ENCODE measurements at places on chromosomes 3 and 15.

- DNase-seq: peak; percentile 37
These were observed 153.8 kb downstream of the ULK4 start for GRCh38 chr3:41808152-41808551.

DNA sequence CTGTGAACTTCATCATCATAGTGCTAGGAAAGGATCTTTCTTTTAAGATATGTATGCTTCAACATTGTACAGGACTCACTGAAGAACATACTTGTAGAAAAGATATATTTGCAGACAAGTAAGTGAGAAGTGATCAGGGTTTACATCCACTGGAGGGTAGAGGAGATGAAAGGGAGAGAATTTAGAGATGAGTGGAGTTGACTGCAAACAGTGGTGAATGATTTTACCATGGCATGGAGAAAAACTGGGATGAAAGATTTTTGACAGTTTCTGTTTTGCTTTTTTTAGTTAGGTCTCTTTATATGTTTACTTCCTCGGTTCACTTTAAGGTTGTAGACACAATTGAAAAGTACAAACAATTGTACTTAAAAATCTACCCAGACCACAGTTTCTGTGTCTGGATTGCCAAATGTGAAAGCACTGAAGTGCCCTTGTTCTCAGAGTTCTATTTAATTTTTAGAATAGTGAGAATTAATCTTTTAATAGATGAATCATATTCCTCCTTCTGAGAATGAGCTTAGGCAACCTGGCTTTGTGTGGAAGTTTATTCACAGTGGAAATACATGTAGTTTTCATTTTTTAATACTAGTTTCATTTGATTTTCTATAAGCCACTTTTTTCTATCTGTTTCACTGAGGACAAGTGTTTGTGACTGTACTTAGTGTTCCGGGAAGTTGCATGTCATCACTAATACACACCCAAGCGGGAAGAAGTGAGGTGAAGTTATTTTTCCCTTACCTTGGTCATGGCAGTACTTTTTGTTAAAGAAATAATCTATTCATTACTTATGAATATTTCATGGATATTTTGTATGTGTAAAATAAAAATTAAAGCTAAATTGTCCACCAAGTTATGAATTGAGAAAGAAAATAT, 1.8 kb upstream of the GPR171 start:
- DNase-seq: no peak

DNA sequence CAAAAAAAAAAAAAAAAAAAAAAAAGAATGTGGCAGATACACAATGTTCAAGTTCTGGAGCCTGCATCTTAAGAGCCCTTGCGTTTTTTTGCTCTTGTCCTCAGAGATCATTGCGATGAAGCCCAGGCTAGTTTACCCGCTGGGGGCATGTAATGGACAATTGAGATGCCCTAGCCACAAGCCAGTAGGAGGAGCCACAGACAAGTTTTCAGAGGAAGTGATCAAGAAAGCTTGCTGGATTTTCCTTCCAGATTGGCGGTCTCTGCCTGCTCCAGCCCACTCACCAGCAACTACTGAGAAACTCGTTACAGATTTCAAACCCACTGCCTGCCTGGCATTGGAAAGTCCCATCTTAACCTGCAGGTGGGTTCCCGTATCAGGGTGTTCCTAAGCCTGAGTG, 192.1 kb upstream of the EOMES start:
- no peak for DNase-seq

DNA sequence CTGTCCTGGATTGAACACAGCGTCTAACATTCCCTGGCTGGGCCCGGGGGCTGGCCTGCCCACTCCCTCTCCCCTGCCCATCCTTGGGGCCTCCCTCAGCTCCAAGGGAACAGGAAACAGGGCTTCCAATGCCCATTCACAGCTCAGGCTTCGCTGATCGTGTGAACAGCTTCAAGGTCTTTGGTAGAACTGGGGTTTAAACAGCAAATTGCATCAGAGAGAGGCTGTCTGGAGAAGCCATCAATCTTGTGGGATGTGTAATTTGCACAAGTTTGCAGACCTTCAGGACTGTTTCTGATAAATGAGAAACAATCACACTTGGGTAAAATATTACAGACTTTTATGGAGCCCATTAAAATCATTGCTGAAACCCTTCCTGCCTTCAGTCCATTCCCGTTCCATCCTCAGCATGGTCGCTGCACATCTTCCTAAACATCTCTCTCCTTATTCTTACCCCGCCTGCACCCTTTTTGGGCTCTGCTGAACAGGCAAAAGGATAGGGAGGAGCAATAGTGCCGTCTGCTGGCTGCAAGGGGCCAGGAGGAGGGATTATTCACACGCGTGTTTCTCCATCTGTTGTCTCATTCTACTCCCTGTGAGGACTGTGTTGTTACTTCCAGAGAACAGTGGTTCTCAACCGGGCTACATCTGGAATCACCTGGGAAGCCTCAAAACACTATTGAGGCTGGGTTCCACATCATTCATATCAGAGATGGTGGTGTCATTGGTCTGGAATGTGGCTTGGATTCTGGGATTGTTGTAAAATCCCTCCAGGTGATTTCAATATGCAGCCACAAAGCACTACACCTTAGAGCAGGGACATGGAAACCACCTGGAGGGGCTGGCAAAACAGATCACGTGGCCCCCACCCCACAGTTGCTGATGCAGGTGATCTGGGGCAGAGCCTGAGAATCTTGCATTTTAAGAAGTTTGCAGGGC, 116.3 kb downstream of the CLSTN2 start:
- DNase-seq: no peak

GRCh38 chr3:124768812-124769211, 38.6 kb downstream of the UMPS start:
- DNase-seq: no peak

GRCh38 chr3:99108508-99108907, 207.0 kb upstream of the DCBLD2 start:
- DNase-seq: peak; percentile 97

- DNase-seq: no peak
These were observed 369.3 kb upstream of the ATP11B start for GRCh38 chr3:182424006-182424405.

DNA sequence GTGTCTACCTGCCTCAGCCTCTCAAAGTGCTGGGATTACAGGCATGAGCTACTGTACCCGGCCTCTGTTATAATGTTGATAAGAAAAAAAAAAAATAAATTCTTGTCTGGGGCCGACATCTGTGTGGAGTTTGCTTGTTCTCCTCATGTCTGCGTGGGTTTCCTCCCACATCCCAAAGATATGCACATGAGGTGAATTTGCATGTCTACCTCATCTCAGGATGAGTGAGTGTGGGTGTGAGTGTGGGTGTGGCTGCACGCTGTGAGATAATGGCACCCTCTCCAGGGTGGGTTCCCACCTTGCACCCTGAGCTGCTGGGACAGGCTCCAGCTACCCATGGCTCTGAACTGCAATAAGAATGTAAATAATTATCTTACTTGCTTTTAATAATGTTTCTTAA, 25.9 kb upstream of the UACA start:
- DNase-seq: no peak

DNA sequence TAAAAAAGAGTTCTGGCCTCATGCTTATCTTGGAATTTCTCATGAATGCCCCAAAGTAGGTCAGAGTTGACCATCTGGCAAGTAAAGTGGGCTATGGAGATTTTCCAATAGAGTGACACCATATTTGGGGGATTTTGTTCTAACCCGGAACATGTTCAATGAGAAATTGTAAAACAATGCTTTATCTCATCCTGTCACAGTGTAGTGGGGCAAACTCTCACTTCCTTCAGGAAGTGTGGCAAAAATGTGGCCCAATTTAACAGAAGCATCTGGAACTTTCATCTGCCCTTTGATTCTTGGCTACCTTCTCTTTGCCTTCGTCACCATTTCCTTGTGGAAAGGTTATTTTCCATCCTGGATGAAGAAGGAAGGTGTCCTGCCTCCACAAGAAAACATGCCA, 70.8 kb downstream of the ADAMTS9 start:
- no peak for DNase-seq

DNA sequence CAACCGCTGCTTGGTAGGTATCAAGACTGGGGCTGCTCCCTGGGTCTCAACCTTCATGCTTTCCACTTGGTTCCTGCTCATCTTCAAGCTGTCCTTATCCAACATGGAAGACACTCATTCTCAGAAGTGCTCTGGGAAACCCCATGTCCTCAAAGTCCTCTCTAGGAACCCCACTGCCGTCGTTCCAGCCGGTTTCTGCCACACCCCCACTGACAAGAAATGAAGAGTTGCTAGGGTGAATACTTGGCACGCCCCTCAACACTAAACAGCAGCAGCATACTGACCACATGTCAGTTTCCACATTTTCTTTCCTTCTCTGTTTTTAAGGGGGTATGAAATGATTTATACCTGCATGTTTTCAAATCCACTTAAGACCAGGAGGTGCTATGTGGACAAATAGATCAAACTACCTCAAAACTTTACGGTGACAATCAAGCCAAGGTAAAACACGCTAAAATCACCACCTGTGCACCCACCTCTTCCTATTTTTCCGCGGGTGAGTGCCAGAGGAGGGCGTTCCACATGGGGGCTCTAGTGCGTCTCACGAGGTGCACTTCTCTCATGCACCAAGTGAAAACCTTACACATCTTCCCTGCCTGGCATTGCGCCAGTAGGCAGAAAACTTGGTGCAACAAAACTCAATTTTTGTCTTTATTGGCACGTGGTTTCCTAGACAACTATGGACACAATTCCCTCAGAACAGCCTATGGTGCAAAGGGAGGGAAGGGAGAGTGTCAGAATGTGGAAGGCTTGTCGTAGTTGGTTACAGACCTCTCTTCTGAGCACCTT, 125.1 kb downstream of the TJP1 start:
- DNase-seq: no peak

DNA sequence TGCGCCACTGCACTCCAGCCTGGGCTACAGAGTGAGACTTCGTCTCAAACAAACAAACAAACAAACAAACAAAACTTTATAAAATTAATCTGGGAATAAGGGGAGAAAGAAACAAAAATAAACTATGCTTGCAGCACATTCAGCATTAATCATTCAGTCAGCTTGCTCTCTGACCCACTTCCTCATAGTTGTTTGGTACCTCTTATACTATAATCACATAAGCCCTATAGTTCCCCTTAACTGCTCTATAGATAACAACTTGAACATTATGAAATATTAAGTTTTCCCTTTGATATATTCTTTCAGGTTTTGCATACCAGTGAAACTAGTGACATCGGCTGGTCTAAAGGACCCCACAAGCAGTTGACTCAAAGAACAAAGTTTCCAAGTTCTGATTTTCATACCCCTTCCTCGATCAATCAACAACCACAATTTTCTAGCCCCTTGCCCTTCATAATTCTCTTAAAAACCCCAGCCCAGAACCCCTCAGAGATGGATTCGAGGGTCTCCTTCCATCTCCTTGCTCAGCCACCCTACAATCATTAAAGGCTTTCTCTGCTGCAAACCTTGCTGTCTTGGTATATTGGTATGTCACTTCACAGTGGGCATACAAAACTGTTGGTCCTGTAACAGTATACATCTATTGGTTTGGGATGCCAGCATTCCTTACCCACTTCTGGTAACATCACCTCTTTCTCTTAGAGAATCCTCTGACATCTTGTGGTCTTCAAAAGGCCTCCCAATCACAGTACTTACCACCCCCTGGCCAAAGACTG, 26.4 kb downstream of the BCL2L10 start:
- DNase-seq: no peak

- peak; percentile 69 for DNase-seq
These were observed 2.2 kb upstream of the MASP1 start for GRCh38 chr3:187293516-187294430.

- no peak for DNase-seq
These were observed 33.4 kb upstream of the RAB6B start for GRCh38 chr3:133928903-133929607.

DNA sequence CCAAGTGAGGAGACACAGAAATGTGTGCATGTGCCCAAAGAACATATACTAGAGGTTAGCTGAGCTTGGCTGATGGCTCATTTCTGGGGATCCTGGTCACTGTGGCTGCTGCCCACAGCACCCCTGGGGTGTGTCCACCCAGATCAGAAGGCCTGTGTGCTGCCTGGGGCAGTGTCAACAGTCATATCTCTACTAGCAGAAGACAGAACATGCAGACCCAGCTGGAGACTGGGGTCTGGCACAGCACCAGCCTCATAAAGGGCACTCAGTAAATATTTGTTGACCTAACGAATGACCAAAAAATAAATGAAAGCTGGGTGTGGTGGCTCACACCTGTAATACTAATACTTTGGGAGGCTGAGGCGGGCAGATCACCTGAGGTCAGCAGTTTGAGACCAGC, 16.4 kb downstream of the CHRNA3 start:
- DNase-seq: no peak

DNA sequence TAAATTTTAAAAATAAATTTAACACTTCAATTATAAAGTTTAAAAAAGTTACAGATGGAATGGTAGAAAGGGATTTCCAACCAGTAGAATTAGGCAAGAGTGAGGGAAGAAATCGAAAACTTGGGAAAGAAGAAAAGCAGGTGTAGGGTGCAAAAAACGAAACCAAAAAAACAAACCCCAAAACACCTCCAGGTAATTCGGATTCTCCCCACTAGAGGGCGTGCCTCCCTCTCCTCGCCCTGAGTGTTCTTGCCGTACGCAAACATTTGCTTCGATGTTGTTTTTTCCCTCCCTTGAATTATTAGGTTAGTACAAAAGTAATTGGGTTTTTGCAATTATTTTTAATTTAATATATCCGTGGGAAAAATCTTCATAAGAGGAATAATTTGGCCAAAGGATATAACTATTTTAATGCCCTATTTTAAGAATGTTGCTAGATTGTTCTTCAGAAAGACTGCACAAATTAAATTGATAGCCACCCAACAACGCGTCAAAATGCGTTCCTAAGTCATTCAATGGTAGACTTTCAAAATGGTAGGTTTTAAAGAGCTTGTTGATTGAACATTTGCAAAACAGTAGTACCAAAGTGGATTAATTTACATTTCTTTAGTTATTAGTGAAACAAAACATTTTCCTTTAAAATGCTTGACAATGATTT, 63.7 kb downstream of the SLC30A4 start:
- DNase-seq: no peak

GRCh38 chr15:77497110-77497737, 76.5 kb downstream of the HMG20A start:
- DNase-seq: peak; percentile 39

GRCh38 chr3:11776346-11776745, 70.3 kb downstream of the TAMM41 start:
- DNase-seq: no peak

- DNase-seq: no peak
These were observed 34.6 kb upstream of the ESYT3 start for GRCh38 chr3:138399766-138400165.

DNA sequence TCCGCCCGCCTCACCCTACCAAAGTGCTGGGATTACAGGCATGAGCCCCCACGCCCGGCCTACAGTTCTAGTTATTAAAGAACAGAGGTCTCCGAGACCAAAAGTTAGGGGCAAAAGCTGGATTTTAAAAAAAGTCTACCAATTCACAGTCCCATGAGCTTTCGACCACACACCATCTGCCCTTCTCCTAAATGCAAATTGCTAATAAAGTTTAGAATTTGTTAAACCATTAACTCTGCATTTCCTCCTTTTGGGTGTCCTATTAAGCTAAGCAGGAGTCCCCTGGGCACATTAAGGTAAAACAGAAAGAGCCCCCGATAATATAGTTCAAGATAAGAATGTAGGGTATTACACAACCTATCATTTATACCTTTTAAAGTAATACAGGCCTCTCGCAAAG, 322.7 kb downstream of the FOXP1 start:
- no peak for DNase-seq

DNA sequence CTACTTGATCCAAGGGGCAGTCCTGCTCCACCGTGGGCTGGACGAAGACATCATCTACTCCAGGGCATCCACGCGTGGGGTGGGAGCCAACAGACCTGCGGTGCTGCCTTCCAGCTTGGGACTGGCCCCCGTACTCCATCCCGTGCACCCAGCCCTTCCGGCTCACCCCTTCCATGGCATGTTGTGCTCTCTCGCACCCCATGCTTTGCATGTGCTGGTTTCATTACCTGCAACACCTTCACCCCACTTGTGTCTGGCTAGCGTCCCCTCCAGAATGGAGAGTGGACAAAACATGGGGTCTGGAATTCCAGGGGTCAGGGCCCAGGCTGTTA, 30.2 kb downstream of the SEMA7A start:
- DNase-seq: no peak

All from GM04503 (cell line).